Fibroblast of skin of abdomen (primary cell): ENCODE measurements at places on chromosomes 6 and 20.

GRCh38 chr6:90080876-90081481 lies 186.7 kb downstream of the GJA10 start:
- DNase-seq: no peak

DNA sequence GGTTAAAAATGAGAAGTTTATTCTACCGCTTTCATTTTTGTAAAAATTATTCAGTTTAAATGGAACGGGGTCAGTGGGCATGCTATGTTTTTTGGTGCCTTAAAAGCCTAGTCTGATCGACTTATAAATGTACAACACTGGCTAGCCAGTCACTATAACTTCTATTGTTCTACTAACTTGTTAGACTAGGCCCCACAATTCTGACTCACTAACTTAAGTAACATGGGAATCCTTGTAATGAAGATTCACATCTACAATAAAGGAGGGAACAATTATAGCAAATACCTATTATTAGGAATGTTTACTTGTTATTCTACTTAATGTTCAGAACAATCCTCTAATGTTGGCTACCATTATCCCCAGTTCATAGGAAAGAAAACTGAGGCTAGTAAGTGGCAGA lies 28.5 kb downstream of the REPS1 start:
- DNase-seq: no peak

- no peak for DNase-seq
Observed at GRCh38 chr6:108619431-108620197, 58.9 kb downstream of the FOXO3 start.

DNA sequence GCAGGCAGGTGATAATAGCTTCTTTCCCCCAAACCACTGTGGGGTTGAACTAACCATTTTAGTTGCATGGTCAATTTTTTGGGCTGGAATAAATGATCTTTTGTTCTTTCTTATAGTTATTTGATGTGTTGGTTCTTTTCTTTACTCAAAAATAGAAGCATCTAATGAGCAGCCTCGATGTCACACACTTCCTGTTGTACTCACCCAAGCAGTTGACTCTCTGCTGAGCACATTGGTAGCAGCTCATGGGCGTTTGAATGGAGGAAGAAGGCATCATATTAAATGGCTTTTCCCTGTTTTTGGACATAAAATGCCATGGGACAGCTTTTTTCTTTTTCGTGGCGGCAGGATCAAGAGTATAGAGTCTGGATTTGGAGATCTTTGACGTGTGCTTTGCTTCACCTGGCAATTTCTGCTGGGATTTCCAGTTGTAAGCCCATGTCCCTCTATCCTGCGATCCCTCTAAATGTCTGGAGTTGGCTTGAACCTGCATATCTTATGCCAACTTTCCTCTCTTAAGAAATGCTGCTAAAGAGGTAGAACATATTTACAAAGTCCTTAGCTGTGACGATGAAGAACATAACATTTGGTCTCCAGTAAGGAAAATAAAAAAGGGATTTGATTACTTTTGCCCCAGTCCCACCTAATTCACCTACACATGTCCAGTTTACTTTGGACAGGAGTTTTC lies 268.3 kb downstream of the PRL start:
- DNase-seq: no peak
